ENCODE measurements at places on chromosomes 4 and X.

DNA sequence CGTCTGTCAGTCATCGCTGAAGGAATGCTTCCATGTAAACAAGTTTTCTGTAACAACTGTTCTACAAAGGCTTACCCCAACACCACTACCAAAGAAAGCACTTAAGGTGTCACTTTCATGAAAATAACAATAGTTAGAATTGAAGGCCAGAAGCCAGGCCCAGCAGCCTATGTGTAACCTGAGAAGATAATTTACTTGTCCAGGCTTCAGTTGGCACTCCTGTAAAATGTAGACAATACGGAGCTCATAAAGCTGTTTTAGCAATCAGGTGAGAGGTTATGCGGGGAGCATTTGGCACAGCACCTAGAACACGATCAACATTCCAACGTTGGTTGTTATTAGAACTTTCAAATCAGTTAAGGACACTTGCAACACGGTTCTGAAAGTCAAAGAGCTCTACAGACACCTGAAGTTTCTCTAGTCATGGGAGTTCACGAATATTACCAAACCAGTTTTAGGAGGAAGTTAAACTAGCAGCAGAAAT, 15.7 kb downstream of the ADGRA3 start:
- DNase-seq: no peak

DNA sequence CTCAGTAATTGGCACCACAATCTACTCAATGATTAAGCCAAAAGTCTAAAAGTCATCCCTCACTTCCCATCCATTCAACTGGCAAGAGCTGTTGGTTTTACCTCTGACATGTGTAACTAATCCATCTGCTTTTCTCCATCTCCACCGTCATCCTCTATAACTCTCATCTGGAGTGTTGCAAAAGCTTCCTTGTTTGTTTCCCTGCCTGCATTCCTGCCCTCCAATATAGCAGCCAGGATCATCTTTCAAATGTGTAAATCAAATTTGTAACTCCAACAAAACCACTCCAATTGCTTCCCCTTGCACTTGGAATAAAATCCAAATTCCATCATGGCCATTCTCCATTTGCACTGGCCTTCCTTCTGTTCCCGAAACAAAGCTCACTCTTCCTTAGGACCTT, 4.3 kb upstream of the PLAC8 start:
- DNase-seq: no peak

DNA sequence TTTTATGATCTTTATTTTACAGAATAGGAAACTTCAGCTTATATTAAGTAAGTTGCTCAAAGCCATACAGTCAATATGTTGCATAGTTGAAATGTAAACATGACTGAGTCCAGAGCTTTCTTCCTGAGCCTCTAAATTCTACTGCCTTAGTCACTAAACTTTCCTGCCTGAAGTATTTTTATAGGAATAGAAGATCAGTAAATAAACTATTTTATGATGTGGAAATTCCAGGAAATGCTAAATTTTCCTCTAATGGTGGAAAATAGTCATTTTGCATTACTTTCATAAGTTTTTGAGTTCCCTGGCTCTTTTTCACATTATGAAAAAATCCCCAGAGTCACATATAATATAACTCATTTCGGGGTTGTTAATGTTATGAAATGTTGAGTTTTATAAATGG, 182.8 kb downstream of the BANK1 start:
- DNase-seq: no peak

DNA sequence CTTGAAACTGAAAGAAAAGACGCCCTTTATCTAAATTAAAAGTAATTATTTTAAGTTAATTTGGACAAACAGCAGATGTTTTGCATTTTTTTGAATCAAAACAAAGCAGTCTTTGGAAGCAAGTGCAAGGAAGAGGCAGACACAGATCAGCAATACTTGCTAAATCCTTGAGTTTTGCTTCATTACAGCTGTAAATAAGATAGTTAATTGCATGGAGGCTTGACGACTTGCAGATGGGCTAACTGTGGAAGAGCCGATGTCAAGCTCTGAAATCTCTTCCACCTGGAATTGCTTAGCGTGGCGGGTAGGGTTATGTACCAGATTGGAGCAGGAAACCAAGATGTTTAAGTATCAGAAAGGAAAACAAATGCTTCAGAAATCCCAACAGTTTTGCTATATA, 148.8 kb downstream of the POLA1 start:
- DNase-seq: no peak

GRCh38 chrX:118980761-118981160, 6.3 kb downstream of the LONRF3 start:
- DNase-seq: no peak

GRCh38 chr4:1356181-1356998, 9.4 kb downstream of the UVSSA start:
- peak; percentile 59 for DNase-seq

DNA sequence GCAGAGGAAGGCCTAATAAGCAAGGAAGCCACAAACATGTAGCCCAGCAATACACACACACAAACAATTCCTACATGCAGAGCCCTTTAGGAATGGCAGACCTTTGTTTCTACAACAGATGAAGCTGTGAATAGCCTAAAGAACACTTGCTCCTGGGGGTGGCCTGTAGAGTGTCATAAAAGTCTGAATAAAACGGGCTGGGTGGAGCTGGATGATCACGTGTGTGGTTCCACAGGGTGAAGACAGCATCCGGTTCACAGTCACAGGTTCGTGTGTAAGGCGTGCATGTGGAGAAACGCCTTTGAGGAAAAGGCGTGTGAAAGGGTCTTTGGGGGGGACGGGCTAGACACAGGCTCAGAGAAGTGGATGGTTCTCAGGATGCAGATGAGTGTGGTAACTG, 156.1 kb downstream of the AFAP1 start:
- DNase-seq: no peak

DNA sequence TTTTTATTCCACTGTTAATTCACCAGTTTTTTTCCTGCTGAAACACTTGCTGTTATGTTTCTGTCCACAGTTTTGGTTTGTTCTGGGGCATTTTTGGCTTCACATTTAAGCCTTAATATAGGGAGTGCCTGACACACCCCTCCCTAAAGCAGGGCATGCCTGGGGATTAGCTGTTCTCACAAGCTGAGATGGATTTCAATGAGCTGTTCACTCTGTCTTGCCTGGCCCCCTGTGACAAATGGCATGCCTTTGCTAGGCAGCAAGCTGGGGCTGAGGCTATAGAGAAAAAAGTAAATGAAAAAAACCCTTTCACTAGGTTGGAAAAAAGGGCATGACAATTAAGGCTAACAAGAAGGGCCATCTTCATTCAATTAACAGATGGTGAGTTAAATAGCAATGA, 22.4 kb downstream of the LPAR4 start:
- no peak for DNase-seq

DNA sequence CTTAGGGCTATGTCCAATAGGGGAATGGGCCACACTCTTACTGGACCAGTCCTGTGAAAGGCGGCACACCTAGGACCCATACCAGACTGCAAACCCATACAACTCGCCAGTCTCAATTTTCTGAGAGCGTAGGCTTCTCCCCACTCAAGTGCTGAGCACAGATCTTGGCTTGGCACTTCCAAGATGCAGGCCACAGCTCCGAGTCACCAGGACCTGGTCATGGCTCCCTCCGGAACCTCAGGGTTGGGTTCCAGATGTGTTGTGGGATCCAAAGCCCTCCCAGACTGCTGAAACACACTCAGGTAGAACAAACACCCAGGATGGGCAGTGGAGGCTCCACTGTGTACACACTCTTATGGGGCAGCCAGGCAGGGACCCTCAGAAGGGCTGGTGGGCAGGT, 103.3 kb downstream of the TMEM144 start:
- no peak for DNase-seq

GRCh38 chr4:126592088-126592487, 1040.7 kb upstream of the INTU start:
- no peak for DNase-seq

DNA sequence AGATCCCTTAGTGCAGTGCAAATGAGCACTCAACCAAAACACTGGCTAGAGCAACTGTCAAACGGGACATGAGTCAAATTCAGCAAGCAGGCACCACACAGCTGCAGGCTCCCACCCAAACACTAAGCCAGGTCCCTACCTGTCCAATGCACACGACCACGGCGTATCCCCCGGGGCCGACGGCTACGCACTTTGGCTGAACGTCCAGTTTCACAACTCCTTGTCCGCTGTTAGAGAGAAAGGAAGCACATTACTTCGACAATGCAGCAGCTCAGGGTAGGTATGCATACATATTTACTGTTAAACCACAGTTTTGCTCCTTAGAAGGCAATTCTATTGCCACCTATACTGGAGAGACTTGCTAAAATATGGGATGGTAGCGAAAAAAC, 35.4 kb downstream of the WDR1 start:
- DNase-seq: no peak

DNA sequence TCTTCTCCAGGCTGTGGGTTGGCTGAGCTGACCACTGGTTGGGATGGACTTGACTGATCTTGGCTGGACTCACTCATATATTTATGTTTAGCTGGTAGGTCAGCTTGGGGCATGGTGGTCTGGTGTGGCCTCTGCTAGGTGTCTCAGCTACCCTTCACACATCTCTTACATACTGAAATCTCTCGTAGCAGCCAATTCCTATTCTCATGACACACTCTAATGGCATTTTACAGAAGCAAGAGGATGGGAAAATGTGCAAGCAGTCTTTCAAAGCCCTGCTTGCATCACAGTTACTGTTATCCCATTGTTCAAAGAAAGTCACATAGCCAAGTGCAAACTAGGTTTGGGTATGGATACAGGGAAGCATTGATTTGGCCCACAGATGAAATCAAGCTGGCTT, 55.5 kb upstream of the PCDH18 start:
- no peak for DNase-seq

DNA sequence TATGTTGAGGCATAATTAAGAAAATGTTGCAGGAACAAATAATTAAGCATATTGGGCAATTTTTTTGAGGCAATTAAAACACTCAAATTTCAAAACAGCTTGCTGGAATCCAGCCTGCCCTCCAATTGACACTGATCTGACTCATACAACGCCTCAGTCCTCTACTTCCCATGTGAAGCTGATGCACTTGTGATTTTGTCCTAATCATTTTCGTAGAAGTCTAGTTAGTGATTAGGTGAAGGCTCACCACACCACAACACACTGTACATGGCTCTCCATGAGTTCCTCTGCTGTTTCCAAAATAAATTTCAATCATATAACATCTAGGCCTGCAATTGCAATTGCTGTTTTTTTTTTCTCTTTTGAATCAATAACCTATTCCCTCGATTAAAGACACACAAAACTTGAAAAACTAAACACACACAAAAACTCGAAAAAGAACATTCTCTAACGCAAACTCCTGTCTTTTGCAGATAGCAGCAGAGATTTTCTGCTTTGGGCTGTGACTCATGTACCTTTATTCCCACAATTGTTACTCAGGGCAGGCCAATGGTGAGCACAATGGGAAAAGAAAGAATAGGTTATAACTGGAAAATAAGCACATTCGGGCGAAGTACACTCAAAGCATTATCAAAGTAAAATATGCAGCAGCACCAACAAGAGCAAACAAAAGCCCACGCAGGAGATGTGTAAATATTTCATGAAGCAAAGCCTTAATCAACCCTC, 1.7 kb downstream of the GPRIN3 start:
- no peak for DNase-seq

GRCh38 chrX:30144971-30145731, 70.2 kb upstream of the MAGEB2 start:
- no peak for DNase-seq

GRCh38 chr4:186749611-186750281, 26.1 kb upstream of the FAT1 start:
- DNase-seq: no peak

DNA sequence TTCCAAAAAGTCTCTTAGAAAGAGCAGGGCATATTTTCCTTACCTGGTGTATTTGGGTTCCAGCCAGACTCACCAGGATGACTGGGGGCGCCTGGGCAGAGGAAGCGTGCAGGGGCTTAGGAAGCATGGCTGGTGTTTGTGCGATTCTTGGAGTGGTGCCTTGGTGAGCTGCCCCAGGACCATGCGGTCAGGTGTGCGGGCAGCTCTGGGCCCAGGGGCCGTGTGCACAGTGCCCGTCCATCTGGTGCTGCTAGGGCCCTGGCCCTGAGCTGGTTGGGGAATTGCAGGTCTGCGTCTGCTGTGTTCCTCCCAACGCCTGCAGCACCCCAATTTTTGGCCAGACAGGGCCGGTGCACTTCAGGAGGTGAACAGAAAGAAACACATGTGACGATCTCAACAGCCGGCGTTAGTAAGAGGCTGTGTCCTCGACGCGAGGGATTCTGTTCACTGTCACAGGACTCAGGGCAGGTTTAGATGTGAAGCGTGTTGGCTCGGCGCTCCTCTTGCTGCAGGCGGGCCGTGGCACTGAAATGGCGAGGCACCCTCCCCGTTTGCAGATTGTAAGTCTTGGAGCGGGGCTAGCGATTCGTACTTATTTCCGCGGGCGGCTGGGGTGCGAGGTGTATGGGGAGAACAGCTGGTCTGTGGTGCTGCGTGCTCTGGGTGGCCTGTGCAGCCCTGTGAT, 15.2 kb downstream of the RGS12 start:
- DNase-seq: no peak

GRCh38 chrX:83593634-83594294, 85.7 kb downstream of the POU3F4 start:
- no peak for DNase-seq

DNA sequence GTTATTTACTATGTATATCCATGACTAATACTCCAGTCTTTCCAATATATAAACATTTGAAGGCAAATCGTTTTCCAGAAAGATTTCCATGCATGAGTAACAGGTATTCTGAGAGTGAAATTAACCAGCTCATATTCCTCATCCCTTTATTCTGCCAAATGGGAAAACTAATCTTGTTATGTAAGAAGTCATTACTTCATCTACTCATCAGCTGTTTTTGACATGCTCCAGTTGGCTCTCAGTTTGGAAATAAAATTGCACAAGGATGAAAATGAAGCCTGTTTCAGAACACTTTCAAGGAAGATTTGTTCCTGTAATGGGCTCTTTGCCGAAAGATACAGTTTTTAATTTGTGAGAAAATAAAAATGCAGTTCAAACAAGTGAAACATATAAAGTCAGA, 121.9 kb downstream of the KCTD8 start:
- no peak for DNase-seq

- DNase-seq: no peak
Measured at GRCh38 chr4:183173580-183174526, 74.8 kb downstream of the WWC2 start.

DNA sequence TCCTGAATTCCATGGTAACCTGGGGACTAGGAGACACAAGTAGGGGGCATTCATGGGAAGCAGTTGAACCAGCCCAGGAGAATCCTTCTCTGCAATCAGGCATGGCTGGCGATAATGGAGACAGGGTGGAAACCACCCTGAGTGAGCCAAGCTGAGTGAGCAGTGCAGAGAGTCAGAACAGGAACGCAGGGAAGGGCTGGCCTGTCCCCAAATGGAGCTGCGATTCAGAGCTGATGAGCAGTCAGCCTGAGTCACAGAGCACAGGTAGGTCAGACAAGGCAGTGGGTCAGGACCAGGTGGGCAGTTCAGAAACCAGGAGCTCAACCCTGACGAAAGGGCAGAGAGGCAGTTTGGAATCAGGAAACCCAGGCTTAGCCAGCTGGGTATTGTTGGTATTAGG, 129.0 kb downstream of the BTC start:
- DNase-seq: no peak

DNA sequence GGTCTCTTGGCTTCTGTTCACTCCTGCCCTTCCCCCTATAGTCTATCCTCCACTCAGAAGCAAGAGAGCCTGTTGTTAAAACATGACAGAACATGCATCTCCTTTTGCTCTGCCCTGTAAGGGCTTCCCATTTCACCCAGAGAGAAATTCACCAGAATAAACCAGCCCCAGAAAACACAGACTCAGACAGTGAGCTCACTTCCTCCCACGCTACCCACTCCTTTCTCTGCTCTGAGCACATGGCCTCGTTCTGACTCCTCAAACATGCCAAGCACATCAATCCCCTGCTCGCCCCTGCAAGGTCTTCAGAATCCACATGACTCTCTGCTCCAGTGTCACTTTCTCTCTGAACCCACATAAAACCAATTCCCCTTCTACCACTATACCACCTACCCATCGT, 50.4 kb downstream of the MID1 start:
- DNase-seq: no peak

Data from CD4-positive, CD25-positive, alpha-beta regulatory T cell (primary cell).